ENCODE measurements at places on chromosomes 4 and X.

DNA sequence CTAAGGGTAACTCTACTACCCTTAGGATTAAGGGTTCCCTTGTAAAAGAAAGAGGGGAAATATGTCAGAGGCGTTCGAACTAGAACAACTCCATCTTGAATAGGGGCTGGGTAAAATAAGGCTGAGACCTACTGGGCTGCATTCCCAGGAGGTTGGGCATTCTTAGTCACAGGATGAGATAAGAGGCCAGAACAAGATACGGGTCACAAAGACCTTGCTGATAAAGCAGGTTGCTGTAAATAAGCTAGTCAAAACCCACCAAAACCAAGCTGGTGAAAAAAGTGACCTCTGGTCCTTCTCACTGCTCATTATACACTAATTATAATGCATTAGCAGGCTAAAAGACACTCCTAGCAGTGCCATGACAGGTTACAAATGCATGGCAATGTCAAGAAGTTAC lies 922.0 kb downstream of the DMD start:
- no peak for DNase-seq

DNA sequence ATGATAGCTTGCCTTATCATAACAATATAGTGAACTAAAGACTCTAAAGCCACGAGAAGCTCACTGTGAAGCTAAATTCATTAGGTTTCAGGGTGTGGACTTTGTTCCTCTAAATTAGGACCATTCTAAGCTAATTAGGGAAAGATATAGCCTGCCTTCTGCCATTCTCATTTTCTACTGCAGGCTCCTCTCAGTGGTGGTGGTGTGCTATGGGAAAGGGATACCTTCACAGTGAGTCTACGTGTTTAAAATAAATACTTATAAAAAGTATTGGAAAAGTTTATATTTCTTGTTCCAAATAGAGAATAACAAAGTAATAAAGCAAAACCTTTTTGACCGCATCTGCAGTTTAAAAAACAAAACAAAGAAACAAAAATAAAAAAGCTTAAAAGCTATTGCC lies 327.7 kb downstream of the PAPSS1 start:
- DNase-seq, result no peak

DNA sequence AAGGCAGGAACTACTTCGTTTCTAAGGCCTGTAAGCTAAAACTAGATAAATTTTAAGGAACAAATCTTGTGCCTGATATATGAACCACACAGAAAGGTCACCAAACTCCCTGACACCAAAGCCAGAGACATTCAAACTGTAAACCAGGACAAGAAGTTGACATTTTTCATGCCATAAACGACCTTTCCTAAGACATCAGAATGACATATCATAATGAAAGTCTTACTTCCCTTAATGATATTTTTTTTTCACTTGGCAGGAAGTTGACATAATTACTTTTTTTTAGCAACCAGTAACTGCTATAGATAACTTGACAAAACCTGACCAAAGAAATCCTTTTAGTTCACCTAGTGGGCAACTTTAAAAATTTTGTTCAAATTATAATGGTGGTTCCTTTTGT lies 231.5 kb upstream of the AGTR2 start:
- no peak for DNase-seq

DNA sequence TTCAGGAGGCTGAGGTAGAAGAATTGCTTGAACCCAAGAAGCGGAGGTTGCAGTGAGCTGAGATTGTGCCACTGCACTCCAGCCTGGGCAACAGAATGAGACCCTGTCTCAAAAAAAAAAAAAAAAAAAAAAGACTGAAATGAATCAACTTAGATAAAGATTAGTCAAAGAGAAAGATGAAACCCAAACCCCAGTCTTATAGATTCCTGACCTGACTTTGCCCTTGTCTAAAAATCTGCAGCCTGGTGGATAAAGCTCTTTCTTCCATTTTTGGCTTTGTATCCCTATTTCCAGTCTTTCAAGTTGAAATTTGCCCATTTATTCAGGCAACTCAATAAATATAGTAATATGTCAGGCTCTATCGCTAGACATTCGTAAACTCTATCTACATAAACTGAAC lies 39.3 kb upstream of the SPINK2 start:
- DNase-seq, result no peak

DNA sequence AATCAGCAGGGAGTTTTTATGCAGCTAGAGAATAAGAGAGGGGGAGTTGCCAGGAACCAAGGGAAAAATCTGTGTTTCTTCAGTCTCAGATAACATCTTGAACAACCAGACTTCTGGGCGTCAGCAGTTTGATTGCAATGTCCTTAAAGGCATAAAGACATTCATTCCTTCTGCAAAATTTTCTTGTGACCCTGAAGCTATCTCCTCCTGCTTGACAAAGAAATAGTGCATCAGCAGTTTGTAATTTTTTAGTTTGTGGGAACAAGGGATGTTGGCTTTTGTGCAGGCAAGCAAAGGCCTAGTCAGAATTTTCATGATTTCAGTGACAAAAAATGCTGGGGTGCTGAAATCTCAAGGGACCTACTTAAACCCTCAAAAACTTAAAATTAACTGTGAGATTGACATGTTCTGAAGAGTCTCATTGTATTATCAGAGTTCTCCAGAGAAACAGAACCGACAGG lies 125.8 kb upstream of the UNC5C start:
- no peak for DNase-seq

DNA sequence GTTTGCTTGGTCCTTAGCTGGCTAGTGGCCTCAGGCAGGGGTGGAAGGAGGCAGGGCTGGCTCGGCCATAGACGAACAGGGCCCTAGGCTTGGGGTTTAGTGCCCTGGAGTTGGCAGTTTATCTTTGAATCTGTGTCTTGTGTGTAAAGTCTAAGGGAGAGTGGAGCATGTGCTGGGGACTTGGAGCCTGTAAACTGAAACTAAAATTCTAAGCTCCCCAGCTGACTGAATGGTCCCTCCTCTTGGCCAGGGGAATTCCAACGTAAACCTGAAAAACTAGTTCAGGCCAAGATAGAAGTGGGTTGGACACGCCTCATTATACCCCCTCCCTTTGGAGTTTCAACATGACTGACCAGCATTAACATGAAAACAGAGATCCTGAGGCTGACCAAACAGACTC lies 46.1 kb upstream of the GPR78 start:
- no peak for DNase-seq

Measured in endothelial cell (in vitro differentiated cells).